ENCODE measurements at places on chromosomes 2 and 18.

DNA sequence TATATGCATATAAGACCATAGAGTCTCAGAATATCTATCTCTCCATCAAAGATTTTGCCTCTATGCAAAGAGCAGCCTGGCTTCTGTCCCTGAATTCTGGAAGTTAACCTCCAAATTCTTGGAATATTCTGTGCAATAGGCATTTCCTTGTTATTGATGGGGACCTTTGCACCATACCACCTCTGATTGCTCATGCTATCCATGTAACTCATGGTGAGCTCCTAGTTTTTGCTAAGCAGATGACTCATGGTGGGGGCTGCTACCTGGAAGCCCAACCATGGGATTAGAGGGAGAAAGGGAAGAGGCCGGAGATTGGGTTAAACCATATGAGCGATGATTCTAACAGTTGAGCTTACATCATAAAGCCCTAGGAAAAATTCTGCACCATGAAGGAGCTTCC lies 310.2 kb upstream of the FIGN start:
- DNase-seq, result no peak

GRCh38 chr2:152858594-152859265 lies 140.3 kb downstream of the ARL6IP6 start:
- DNase-seq, result no peak

DNA sequence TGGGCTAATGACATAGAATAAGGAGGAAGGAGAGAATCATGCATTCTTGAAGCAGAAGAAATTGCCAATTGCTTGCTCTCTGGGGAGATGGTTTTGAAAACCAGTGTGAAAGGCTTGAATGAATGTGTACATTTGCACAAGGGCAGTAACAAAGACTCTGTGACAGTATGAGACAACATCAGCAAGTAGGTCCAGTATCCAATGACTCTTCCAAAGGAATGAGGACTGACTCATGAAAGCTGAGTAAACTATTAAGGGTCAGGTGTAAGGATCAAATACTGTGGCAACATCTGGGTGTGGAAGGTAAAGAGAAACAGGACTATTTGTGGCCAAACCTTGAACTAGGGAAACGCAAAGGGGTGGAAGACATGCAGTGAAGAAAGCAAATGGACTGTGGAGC lies 886.0 kb upstream of the CHAC2 start:
- no peak for DNase-seq

DNA sequence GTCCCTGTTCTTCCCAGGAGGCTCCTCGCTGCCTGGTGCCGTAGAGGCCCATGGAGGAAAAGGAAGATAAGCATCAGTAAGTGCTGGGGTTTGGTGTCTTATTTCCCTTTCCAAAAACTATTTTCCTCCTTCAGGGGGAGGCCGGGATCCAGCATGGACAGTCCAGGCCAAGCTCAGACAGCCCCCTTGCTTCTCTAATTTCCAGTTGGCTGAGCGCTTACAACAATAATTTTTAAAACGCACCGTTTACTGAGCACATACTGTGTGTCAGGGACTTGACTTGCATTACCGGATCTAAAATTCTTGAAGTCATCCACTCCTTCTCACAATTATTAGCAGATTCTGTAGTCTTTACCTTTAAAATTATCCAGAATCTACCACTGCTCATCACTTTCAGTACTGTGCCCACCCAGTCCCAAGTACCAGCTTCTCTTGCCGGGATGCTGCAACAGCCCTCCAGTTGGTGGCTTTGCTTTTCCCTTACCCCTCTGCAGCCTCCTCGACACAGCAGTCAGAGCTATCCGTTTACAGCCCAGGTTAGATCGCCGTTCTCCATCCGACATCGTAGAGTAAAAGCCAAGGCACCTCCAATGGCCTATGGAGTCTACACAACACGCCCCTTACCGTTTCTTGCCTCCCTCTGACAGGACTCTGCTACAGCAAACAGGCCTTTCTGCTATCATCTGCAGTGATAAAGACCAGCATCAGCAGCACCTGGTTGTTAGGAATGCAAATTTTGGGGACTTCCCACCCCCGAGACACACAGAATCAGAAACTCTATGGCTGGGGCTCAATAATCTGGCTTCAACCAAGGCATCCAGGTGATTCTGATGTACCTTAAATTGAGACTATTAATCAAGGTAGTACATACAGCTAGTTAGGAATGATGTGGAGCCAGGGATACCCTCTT lies 75.2 kb upstream of the TSPYL6 start:
- no peak for DNase-seq

- no peak for DNase-seq
These were observed 14.7 kb downstream of the SLC14A1 start for GRCh38 chr18:45738660-45739059.

Measured in CD4-positive, alpha-beta T cell treated with Interleukin-10 for 1 hour (primary cell).